ENCODE measurements at places on chromosomes 13 and 19.

- peak; percentile 63 for DNase-seq
Observed at GRCh38 chr19:10270180-10270615, 722 bp upstream of the ICAM1 start.

GRCh38 chr13:110627351-110627750 lies 12.0 kb downstream of the NAXD start:
- no peak for DNase-seq

GRCh38 chr13:108115738-108116137 lies 99.6 kb downstream of the LIG4 start:
- DNase-seq, result peak; percentile 17

- peak; percentile 50 for DNase-seq
Observed at GRCh38 chr19:35587321-35587720, 1.3 kb downstream of the PMIS2 start.

GRCh38 chr19:11422163-11423065 lies 3.3 kb upstream of the RGL3 start:
- peak; percentile 20 for DNase-seq

DNA sequence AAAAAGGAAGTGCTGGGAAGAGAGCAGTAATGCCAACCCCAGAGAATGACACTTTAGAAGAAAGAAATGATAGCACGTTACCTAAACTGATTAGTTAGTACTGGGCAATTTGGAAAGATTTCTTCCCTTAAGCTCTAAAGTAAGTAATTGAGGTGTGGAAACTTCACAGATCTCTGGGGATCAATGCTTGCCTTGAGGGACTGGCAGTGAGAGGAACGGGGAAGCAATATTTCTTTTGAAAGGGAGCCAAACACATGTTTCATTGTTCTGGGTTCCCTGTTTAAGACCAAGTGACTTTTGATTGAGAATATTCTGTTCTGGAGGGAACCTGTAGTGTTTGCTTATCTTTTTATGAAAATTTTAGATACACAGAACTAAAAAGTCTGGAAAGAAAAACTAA lies 190.5 kb downstream of the NDFIP2 start:
- DNase-seq, result no peak

DNA sequence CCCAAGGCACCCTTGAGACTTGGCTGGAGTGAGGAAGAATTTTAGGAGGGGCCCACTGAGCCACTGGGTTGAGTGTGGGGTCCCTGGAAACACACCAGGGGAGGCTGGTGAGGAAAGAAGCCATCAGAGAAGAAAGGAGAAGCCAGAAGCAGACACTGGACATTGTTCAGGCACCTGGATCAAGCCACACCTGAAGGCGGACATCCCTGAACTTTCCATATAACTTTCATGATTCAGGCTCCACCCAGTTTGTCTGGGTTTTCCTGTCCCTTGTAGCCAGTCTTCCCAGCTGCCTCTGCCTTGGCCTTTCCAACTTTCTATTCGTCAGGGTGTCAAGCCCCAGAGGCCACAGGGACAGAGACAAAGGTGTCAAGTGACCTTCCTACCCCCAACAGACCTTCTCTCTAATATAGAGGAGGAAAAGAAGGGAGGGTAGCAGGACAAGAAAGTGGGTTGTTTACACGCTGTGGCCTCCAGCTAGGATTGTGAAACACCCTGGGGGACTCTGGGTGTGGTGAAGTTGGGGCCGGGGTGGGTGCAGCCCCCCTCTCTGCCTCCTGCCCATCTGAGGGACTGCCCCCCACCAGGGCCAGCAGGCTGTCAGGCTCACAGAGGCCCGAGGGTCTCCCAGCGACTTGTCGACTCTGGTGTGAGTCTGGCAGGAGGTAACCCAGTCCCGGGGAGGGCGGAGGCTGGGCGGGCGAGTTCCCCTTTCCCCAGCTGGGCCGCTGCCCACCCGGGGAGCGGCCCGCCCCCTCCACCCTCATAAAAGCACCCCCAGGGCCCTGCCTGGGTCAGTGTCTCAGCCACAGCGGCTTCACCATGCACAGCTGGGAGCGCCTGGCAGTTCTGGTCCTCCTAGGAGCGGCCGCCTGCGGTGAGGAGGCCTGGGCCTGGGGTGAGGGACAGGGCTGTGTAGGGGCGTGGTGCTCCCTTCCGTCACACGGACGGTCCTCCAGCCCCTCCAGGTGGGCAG lies at the start of gene CFD:
Gene CFD (plus strand): TSS at position 797 of the 976 bp plus-strand sequence. CDS start 26 bp downstream, at position 823.
- no peak for DNase-seq

DNA sequence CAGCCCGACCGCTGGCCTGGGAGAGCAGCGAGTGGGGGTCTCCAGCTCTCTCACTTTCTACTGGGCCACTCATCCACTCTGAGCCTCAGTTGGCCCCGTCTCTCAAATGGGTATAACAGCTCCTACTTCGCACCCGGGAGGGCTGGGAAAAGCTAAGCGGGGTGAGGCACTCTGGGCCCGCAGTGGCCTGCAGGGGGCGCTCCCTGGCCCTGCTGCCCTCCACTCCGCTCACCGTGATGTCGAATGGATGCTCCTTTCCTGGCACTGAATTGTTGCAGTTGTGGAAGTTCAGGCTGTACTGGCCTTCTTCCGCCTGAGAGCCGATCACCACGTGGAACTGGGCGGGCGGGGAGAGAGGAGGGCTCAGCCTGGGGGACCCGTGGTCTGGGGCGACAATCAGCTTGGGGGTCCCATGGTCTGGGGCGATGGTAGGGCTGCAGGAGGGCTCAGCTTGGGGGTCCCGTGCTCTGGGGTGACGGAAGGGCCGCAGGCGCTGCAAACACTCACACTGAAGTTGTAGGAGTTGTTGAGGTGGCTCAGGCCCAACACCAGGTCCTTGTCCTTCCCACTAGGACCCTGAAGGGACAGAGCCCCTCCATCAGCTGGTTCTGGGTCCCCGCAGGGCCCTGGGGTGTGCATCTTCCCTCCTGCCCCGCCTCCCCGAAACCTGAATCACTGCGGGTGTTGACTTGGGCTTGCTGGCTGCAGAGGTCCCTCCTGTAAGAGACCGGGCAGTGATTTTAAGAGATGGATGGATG lies 3.9 kb downstream of the GPR108 start:
- no peak for DNase-seq

GRCh38 chr13:77861741-77862140 lies 56.9 kb downstream of the EDNRB start:
- DNase-seq, result no peak

DNA sequence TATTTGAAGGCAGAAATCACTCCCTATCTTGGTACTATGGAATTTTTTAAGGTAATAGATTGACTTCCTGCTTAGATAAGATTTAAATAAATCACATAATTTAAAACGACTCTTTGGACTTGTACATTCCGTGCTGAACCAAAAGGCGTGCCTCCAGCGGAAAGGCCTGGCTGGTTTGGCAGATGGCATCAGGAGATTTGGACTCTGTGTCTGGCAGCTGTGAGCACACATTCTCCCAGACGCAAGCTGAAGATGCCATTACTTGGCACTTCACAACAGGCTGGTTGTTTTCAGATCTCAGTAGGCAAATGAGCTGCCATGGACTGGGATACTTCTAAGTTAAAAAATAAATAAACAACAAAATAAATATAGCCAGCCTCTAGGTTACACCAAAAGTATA lies 104.5 kb upstream of the SLC15A1 start:
- peak; percentile 73 for DNase-seq

DNA sequence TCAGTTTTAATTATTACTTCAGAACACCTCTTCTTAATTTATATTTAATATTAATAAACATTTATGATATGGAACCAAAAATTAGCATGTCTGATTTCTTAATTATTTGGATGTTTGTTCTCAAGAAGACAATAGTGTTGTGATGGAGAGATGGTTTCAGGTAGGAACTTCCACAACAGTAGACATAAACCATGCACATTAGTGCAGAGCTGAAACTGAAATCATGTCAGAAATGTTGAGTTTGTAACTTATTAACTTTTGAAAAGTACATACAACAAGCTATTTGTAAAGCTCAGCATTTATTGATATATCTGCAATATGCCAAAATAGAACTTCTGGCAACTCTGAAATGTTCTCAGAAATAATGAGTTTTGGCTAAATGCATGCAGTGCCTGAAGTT lies 11.8 kb upstream of the EDNRB start:
- DNase-seq, result no peak

GRCh38 chr19:4208385-4209094 lies 20.8 kb upstream of the EBI3 start:
- DNase-seq, result peak; percentile 39

DNA sequence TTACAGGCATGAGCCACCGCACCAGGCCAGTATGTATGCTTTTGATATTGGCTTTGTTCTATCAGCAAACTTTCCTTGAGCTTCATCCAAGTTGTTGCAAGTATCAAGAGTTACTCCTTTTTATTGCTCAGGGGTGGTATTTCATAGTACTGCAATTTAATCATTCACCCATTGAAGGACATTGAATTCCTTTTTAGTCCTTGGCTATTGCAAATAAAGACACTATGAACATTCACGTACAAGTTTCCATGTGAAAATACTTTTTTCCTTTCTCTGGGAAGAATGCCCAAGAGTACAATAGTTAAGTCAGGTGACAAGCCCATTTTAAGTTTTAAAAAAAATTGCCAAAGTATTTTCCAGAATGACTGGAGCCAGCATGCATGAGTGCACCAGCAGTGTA lies 20.4 kb downstream of the CEACAM3 start:
- no peak for DNase-seq

- peak; percentile 38 for DNase-seq
Observed at GRCh38 chr19:16441661-16442162, 30.1 kb downstream of the EPS15L1 start.

GRCh38 chr13:93758575-93758974 lies 532.0 kb downstream of the GPC6 start:
- DNase-seq, result no peak

DNA sequence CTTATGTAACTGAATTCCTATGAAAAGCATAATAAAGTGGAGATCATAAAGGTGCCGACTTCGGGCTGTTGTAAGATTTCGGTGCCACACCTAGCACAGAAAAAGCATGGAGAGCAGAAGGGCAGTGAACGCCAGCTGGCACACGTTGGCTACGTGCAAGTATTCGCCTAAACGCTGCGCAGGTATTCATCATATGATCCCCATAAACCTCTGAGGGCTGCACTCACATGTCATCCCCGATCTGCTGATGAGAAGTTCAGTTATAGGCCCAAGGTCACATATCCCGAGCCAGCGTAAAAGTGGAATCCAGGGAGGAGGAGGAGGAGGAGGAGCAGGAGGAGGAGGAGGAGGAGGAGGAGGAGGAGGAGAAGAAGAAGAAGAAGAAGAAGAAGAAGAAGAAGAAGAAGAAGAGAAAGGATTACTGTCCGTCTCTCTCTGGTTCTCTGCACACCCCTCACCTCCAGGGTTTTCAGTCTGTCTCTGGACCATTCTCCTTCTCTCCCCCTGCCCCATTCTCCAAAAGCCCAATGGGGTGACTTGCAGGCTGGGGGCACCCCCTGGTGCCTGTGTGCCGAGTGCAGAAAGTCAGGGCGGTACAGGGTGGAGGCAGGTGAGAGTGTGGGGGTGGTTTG lies 18.6 kb upstream of the CYP2S1 start:
- no peak for DNase-seq

DNA sequence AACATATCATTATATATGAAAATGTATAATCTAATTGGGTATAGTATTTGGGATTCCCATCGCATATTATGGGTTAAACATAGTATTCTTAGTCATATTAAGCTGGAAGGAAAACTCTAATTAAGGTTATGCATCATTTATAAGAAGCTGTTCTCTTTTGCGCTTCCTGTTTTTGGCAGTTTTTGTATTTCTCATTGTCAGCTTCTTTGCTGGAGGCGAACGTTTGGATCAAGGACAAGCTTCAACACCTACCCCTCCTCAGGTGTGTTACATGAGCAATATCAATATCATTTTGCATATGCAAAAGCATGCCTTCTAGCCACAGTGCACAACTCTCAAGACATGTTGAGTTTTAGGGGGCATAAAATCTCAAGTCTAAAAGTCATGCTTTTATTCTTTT lies 439.8 kb downstream of the TDRD3 start:
- no peak for DNase-seq

DNA sequence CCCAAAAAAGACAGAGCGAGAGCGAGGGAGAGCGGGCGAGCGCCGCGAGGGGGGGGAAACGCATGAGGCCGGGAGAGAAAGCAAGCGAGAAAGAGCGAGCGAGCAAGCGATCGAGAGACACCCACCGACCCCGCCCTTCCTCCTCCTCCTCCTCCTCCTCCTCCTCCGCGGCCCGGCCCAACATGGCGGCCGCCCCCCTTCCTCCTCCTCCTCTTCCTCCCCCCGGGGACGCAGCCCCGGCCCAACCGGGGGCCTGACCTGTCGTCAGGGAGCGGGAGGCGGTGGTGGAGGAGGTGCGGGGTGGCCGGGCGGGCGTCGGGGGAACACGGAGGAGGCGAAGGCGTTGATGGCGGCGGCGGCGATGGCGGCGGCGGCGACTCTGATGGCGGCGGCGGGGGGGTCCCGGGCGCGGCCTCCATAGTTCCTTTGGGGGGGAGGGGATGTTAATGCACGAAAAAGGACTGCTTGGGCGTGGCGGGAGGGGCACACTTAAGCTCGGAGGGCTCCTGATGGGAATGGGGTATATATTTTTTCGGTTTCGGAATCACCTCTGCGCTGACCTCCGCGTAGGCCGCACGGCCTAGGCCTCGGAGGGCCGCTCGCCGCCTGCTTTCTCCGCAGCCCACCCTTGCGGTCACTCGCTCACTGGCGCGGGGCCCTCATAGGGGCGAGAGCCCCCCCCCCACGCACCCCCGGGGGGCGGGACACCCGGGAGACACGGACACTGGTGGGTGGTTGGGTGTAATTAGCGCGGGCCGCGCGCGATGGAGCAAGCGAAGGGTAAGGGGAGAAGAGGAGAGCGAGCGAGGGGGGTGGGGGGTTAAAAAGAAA lies 1.2 kb downstream of the ZC3H4 start:
- DNase-seq, result peak; percentile 86

- DNase-seq, result no peak
Observed at GRCh38 chr19:5844456-5845433, 5.2 kb upstream of the FUT6 start.

DNA sequence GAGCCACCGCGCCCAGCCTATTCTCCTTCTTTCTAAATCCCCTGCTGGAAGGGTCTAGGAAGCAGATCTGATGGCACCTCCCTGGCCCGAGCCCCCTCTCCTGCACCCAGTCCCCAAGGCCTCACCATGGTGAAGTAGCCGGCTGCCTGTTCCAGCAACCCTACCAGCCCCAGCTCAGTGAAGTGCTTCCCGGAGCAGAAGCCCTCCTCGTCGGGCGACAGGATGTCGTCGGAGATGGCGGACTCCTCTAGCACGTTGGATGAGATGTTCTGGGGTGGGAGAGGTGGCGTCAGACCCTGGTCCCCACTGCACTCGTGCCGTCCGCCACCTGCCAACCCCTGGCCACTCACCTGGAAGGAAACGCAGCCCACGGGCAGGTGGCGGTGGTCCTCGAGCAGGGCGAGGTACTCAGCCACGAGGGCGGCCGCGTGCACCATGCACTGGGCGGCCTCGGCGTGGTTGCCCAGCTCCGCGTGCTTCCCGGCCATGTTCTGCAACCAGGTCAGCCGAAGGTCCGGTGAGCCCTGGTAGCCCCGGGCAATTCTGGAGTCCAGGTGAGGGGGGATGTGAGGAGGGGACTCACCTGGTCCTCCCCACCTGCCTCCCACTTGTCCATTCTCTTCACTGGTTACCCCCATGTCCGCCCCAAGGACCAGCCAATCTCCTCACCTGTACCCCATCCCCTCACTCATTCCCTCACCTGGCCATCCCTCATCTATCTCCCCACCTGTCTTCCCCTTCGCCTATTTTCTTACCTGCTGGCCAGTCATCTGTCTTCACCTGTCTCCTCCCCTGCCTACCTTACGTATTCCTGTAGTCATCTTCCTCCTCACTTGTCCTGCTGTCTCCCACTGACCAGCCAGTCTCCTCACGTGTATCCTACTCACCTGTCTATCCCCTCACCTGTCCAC lies 11.5 kb upstream of the KANK2 start:
- no peak for DNase-seq

GRCh38 chr19:35702223-35703012 lies 1.9 kb upstream of the ZBTB32 start:
- peak; percentile 97 for DNase-seq

- DNase-seq, result peak; percentile 35
Observed at GRCh38 chr13:114064450-114065140, 67.8 kb downstream of the RASA3 start.
